ENCODE measurements at places on chromosomes 6 and 20.

GRCh38 chr6:95518630-95519227 lies 58.6 kb upstream of the MANEA start:
- DNase-seq, result no peak

GRCh38 chr6:11141295-11141694 lies 29.8 kb upstream of the ERVFRD-1 start:
- no peak for DNase-seq

DNA sequence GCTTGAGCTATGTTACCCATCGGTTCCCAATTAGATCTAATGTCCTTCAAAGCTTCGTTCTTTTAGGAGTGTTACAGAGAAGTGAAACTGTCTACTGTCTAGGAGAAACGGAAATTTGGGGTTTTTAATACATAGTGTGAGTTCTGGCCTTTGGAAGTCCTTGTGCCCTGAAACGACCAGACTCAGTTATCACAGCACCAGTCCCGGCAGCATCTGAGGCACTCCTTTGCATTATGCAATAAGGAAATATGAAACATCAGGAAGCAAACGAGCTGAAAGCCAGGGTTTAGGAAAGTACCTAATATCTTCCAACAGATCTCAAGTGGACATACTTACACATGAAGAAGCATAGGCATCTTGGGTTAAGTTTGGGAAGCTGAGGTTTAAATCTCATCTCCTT lies 61.8 kb upstream of the ADGRF1 start:
- no peak for DNase-seq

- DNase-seq, result no peak
Measured at GRCh38 chr6:83153883-83154521, 39.1 kb downstream of the PGM3 start.

DNA sequence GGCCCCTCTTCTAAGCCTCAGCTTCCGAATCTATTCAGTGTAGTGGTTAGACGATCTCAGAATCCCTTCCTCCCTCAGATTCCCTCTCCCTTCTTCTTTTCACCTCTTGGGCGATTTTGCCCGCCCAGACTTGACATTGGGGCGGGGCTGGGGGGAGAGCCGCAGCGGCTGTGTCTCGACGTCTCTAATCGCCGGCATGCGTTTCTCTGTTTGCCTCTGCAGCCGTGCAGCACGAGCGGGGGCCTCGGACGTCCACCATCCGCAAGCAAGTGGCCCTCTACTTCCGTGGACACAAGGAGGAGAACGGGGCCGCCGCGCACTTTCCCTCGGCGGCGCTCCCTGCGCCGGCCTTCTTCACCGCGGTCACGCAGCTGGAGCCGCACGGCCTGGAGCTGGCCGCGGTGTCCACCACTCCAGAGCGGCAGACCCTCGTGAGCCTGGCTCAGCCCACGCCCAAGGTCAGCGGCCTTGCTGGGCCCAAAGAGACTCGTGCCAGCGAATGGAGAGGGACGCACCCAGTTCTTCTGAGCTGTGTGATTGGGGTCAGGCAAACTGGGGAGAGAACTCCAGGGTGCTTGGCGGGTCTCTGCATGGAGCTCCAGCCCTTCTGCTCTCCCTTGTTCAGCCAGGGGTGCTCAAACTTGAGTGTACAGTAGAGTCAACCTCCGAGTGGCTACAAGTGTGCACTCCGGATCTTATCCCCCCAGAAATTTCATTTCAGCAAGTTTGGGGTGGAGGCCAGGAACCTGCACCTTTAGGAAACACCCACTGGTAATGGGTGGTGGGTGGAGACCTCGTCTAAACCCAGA lies 10.7 kb downstream of the NR2E1 start:
- DNase-seq, result no peak

GRCh38 chr6:139546106-139546472 lies 171.6 kb upstream of the CITED2 start:
- DNase-seq, result no peak

DNA sequence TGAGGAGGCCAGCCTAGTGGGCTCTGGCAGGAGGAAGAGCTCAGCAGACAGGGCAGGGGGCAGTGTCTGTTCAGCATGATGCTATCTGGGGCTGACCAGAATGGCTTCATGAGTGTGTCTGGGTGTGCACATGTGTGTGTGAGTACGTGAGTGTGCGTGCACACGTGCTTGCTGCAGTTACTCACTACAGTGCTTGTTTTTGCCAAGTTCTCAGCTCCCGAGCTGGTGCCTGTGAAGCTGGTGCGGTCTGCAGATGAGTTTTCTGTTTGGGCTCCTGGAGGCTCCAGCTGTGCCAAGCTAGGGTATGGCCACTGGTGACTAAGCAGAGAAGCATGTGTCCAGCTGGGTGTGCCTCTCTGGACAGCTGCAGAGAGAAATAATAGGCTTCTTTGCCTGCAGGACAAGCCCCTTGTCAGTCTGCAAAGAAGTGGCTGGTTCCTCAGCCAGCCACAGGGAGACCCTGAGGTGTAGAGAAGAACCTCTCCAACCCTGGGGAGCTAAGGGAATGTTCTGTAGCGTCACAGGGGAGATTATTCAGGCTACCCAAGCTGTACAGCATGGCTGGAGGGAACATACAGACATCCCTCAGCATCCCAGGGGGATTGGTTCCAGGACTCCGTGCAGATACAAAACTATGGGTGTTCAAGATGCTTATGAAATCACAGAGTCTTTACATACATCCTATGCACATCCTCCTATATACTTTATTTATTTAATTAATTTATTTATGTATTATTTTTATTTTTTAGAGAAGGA lies 40.2 kb upstream of the FAM50B start:
- DNase-seq, result no peak

DNA sequence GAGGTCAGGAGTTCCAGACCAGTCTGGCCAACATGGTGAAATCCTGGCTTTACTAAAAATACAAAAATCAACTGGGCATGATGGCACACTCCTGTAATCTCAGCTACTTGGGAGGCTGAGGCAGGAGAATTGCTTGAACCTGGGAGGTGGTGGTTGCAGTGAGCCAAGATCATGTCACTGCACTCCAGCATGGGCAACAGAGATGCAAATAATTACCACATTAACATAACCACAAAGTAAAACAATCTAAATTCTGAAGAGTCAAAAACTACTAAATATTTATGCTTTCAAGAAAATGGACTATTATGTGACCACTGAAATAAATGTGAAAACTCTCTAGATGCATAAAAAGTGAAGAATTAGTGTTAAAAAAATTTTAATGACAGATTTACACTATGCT lies 59.9 kb downstream of the CYP39A1 start:
- no peak for DNase-seq

DNA sequence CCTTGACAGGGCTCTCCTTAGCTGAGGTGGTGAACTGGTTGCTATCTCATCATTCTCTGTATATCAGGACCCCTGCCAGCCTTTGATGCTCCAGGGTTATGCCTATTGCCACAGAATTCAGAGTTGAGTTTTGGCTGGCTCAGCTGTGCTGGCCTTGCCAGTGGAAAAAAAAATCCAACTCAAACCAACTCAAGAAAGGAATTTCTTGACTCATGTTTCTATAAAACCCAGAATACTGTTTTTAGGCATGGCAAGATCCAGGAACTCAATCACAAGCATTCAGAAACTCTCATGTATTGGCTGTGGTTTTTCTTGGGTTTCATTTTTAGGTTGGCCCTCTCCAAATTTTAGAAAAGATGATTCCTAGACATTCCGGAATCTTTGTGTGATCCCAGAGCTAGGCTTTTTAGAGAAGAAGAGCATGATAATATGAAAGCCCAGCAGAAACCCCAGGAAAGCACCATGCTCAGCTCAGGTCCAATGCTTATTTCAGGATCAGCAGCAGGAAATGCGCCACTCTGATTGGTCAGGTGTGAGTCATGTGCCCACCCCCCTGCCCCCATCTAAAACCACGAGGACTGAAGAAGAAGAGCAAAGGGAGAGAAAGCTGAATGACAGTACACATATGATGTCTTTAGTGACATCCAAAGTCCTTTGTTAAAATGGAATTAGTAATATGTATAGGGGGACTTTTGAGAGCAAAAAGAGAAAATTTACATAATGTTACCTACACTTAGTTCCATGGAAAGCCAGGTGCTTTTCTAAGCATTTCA lies 122.9 kb downstream of the RNF144B start:
- no peak for DNase-seq
